NCI-H2081 (cell line): ENCODE measurements at places on chromosomes 3 and 15.

GRCh38 chr15:31396881-31397560 is 70.4 kb downstream of the KLF13 start:
- DNase-seq = peak; percentile 81

DNA sequence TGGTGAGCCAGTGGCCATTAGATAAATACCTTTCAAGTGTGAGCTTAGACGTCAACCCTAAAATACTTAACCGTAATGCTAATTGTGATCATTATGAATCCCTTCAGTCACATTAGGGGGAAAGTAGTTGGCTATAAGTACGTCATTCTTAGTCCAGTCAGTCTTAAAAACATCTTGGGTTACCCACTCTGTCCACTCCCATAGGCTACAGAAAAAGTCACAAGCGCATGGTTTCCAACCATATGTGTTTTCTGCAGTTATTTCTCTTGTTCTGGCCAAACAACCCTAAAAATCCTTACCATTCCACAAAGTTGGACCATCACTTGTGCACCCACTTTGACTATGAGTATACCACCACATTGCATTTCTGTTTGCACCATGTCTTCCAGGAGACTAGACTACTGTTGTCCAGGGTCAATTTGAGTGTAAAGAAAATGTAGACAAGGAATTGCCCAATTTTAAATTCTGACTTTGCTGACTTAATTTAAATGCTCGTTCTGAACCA is 3.3 kb downstream of the RPL15 start:
- DNase-seq = no peak

GRCh38 chr3:108453565-108453964 is 56.8 kb downstream of the MYH15 start:
- DNase-seq = no peak

DNA sequence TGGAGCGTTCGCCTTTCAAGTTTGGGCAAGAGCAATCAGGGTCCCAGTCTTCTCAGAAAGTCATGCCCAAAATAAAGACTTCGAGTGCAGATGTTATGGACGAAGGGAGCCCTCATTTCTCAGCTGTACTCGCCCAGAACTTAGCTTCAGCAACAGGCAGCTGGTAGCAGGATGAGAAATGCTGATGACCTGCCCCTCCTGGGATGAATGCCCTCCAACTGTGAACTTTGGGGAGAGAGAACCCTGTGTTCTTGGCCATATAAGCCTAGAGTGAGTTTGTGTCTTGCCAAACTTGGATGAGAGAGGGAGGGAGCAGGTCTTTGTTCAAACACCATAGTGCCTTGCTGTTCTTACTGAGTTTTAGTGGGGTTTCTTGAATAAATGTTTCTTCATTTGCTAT is 400.3 kb downstream of the LRTM1 start:
- DNase-seq = no peak

GRCh38 chr15:98408231-98408630 is 240.1 kb upstream of the IGF1R start:
- no peak for DNase-seq

GRCh38 chr15:66580643-66581042 is 14.8 kb upstream of the LCTL start:
- DNase-seq = no peak

DNA sequence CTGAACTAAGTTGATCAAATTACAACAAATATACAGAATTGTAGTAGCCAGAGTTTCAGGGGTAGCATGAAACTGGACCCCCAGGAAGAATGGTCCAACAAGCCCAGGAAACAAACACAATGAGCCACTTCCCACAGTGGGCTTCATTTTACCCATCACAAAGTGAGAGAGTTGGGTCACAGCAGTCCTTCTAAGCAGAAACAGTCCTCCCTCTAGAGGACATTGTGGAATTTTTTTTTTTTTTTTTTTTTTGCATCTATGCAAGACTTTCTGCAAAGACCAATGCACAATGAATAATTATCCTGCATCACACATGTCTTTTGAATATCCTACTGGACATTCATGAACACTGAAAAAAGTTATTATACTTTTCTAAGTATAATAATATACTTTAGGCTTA is 73.8 kb upstream of the ATP13A5 start:
- peak; percentile 38 for DNase-seq

DNA sequence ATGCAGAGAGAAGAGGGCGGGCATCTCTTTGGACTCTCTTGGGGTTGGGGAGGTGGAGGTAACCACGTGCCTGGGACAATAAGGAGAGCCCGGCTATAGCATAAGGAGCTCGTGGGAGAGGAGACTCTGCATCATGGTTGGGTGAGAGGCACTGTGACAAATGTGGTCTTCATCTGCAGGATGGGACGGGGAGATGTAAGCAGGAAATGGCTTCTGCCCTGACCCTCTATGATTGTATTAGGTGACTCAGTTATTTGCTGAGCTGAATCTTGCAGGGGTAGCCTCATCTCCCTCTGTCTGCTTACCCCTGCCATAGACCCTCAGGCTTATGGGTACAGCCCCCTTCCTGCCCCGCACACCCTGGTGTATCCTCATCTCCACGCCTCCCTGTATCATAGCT is 48.7 kb downstream of the CORO2B start:
- DNase-seq = no peak

GRCh38 chr3:64266065-64266931 is 41.0 kb upstream of the PRICKLE2 start:
- no peak for DNase-seq

DNA sequence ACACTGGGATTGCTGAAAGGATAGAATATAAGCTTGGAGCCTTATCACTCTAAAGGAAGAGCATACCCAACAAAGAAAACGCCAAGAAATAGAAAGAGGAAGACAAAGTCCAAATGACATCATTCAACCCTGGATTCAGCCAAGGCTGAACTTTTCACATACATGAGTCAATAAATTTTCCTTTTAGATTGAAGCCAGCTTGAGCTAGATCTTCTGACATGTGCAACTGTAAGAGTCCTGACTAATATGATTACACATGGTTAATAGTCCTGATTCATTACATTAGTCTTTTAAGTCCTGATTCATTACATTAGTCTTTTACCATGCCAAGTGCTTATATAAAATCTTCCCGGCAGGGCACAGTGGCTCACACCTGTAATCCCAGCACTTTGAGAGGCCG is 13.6 kb upstream of the DENND6A start:
- DNase-seq = no peak

DNA sequence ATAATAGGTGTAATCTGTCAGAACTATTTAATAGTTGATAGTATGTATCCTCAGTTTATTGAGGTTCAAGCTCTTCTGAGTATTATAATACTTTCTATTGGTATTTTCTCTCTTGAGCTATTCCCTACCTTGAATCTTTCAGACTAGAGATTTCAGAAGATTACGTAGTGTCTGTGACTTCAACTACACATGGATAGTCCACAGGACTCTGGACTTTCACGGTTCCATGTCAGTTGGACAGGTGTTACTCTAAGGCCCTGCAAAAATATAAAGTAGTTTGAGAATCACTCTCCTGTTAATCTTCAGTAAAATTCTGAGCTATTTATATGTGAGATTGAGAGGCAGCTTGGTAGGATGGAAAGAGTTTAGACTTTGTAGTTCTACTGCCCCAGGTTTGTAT is 353.5 kb upstream of the TPRG1 start:
- DNase-seq = no peak

DNA sequence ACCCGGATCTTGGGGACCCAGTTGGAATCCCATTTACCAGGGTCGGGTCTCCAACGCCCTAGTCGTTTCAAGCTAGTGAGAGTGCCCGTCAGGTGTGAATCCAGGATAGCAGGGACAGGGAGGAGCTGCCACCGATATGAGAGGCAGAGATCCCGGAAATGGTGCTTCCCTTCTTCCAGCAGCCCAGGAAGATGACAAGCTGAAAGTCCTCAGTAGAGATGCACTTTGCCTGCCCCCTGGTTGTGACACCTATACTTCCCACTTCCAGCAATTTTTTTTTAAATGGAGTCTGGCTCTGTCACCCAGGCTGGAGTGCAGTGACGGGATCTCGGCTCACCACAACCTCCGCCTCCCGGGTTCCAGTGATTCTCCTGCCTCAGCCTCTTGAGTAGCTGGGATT is 503.0 kb downstream of the NTRK3 start:
- DNase-seq = no peak

DNA sequence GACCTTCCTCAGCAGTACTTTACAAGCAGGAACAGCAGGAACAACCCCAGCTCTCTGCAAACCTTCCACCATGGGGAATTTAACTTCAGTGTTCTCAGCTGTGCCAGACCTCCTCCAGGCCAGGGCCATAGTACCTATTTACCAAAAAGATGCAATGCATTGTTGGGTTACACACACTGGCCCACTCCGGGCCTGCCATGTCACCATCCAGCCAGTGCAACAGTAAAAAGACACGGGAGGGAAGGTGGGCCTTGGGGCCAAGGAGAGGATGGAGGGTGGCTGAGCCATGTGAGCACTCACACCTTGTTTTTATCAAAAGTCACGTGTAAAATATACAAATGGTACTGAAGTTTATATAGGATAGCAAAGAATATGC is 157.0 kb downstream of the GABRB3 start:
- no peak for DNase-seq

GRCh38 chr3:81531263-81531662 is 230.2 kb downstream of the GBE1 start:
- DNase-seq = no peak

GRCh38 chr3:69130689-69131088 is 8.3 kb upstream of the LMOD3 start:
- no peak for DNase-seq

GRCh38 chr3:12413721-12414255 is 70.5 kb upstream of the TSEN2 start:
- DNase-seq = no peak

DNA sequence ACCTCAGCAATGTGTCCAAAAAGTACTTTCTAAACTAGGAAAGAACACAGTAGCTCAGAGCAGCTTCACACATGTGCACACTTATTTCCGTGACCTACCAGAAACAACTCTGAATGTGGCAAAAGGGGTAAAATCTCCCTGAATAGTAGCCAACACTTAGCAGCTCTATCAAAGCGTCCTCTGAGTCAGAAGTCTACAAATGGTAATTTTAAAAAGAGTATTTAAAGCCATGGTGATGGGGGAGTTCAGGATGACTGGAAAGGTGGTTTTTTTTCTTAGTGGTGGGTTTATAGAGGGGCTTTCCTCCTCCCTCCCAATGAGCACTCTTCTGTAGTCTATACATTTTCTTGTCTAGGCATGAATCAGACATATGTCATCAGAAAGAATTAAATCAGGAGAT is 223.8 kb upstream of the PRICKLE2 start:
- DNase-seq = no peak

DNA sequence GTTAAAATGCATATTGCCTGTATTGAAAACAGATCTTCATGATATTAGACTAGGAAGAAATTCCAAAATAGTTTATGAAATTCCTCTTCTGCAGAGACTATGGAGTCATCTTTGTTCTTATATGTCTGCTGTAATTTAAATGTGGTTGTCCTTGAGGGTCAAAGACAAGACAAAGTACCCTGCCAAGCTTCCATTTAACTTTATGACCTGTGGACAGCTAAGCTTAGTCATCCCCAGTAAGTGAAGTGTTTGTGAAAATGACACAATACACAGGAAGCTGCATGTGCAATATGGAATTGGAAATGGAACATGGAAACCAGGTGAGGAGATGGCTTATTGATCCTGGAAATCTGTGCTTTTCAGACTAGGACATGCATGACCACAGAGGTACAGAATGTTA is 68.5 kb upstream of the GBE1 start:
- no peak for DNase-seq

GRCh38 chr3:124873226-124873625 is 13.9 kb downstream of the ITGB5 start:
- DNase-seq = no peak

GRCh38 chr3:13801361-13802204 is 78.3 kb downstream of the WNT7A start:
- DNase-seq = no peak

DNA sequence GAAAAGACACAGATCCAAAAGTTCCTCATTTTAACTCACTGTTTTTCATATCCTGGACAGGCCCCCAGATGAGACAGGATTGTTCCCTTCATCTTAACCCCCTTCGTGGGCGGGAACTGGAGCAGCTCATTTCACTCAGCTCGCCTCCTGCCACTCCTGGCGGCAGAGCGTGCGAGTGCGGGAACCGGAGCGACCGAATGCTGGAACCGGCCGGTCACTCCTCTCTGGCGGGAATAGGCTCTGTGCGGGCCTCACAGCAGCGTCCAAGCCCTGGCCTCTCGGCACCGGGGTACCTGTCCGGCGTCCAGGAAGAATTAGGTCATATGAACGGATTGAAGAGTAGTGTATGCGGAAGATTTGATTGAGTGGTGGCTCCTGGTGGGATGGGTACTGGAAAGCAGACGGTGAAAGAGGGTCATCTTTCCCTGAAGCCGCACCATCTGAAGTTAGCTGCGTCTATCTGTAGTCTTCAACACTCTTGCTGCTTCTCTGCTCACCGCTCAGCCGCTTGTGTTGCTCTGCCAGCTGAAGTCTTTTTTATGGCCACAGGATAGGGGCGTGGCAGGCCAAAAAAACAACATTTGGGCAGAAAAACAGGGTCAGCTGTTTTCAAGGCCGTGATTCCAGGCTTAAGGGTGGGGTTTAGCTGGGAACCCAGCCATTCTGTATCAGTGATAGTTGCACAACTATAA is 42.3 kb upstream of the FXR1 start:
- no peak for DNase-seq

DNA sequence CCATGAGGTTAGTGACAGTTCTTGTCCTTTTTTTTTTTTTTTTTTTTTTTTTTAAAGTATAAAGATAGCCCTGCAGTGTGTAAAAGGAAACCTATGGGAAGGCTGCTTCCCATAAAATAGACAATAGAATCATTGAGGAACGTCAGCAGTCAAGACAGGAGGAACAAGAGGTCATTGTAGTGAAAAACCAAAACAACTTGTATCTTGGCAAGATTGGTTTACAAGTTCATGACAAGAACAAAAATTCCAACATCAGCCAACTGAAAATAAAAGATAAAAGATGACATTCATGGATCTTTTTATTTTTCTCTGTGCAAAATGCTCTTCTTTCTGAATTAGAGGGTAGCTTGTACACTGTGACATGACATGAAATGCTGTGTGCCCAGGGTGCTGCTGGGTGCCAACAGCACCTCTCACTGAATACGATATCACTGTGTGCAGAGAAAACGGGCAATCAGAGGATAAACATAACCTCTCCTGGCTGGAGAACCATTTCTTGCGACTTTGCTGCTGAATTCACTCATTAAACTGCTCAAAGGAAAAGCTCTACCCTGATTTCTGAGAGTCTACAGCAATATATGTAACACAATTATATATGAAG is 30.1 kb upstream of the IP6K2 start:
- no peak for DNase-seq
